GM12891 (cell line): ENCODE measurements at places on chromosomes 5 and 9.

DNA sequence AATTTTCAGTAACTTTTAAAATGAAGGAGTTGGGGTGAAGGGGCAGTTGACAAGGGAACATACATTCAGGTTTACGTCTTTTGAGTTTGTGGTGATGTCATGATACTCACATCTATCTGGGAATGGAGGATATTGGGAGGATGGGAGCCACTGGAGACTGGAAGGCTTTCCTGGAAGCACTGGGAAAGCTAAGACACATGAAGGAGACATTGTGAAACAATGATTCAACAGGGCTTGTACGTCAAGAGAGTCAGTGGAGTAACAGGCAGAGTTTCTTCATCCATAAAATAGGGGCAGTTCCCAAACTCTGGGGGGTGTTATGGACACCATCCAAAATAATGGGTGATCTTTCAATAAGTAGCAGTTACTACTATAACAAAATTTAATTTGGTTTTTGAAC, 572.8 kb downstream of the CCDC171 start:
- no peak for DNase-seq

GRCh38 chr9:124929464-124929863, 11.4 kb downstream of the GOLGA1 start:
- DNase-seq: no peak

GRCh38 chr5:2610986-2611385, 140.5 kb downstream of the IRX2 start:
- DNase-seq: no peak

GRCh38 chr5:142674531-142675469, 11.1 kb downstream of the FGF1 start:
- DNase-seq: no peak

GRCh38 chr5:177478711-177479646, 5.5 kb upstream of the DBN1 start:
- DNase-seq: no peak

GRCh38 chr9:19785230-19785629, 3.6 kb downstream of the SLC24A2 start:
- no peak for DNase-seq

DNA sequence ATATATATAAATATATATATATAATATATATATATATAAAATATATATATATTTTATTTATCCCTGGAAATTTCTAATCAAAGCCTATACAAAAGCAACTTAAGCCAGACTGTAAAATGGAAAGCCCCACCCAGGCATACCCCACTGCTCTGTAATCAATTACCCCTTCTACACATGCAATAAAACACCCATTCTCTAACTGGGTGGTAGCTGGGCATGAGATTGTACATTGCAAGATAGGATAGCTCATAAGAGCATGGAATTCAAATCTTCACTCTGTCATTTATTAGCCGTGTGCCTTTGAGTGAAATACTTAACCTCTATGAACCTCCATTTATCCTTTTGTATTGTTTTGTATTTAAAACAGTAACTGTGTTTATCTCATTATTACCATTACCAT, 405.3 kb upstream of the SLC30A5 start:
- DNase-seq: no peak

DNA sequence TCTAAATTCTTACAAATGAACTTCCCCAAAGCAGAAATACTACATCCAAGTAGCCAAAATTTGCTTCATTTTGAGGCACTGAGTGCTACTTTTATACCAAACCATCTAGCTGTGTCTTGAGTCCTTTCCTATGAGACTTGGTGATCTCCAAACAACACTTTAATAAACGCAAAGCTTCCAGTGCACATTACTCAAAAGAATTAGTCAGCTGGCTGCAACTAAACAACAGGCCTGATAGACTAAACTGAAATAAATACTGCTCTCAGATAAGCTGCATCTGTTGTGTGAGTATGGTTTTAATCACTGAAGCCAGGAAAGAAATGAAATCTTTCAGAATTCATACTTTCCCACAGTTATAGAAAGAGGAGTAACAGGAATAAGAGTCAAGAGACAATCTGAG, 80.3 kb downstream of the VCAN start:
- no peak for DNase-seq

DNA sequence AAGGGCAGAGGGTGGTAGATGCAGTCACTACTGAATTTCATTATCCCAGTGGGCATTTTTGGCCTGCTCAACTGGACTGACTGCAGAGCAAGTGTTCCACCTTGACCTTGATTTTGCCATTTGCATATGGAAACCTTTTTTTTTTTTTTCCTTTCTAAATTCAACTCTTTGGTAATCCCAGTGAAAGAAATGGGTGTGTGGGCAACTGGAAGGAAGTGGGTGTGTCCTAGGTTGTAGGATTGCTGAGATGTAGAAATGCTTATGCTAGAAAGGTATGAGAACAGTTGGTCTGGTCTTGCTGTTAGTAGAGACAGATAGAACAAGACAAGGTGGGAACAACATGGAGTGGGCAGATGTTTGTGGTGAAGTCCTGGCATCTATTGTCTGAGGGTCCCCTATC, 7.8 kb upstream of the IL12B start:
- DNase-seq: no peak

DNA sequence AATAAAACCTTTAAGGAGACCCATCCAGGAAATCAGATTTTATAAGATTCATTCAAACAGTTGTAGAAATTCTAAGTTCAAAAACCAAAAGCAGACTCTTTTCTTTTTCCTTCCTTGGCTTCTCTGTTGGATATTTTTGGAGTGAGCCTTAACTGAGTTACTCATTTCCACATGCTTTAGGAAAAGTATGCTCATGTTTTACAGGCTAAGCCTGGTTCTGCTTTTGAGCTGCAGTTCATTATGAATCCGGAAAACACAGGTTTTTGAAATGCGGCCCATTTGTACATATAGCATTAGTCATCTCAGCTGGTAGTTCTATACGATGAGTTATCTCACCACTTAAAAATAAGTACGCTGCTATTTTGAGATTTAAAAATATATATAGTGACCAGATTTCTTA, 156.6 kb upstream of the DMRT1 start:
- no peak for DNase-seq

DNA sequence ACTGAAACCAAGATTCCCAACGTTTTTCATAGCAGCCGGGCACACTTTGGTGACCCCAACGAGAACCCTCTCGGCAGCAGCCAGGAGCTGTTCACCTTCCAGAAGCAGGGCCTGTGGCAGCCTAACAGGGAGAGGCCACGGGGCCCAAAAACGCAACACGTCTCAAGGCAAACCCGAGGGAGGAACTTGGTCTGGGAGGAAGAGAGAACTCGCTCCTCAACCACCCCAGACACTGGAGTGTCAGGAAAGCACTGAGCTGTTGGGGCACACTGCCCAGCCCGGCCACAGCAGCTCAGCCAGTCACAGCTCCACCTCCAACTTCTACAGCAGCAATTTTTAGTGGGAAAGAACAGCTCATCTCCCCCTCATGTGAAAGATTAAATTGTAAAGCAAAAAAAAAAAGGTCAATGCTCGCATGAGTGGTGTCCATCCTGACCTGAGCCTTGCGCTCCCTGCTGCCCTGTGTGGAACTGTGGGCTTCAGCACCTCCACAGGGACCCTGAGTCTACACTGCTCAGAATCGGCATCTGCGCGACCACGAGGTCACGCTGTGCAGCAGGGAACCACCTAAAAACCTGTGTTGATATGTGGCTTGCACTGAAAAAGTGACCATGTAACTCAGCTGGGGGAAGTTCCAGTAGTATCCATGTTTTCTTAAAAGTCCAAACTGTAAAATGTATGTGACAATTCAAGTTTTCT, 55.0 kb downstream of the IPPK start:
- DNase-seq: no peak

- DNase-seq: no peak
Observed at GRCh38 chr5:123545506-123545905, 33.5 kb downstream of the CSNK1G3 start.

GRCh38 chr5:176912115-176912514, 13.0 kb upstream of the HK3 start:
- no peak for DNase-seq

DNA sequence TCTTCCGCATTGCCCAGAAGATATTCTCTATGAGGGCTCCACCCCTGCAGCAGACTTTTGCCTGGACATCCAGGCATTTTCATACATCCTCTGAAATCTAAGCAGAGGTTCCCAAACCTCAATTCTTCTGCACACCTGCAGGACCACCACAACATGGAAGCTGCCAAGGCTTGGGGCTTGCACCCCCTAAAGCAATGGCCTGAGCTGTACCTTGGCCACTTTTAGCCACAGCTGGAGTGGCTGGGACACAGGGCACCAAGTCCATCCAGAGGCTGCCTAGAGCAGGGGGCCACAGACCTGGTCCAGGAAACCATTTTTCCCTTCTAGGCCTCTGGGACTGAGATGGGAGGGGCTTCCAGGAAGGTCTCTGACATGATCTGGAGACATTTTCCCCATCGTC, 60.7 kb downstream of the ADAMTSL1 start:
- DNase-seq: no peak

DNA sequence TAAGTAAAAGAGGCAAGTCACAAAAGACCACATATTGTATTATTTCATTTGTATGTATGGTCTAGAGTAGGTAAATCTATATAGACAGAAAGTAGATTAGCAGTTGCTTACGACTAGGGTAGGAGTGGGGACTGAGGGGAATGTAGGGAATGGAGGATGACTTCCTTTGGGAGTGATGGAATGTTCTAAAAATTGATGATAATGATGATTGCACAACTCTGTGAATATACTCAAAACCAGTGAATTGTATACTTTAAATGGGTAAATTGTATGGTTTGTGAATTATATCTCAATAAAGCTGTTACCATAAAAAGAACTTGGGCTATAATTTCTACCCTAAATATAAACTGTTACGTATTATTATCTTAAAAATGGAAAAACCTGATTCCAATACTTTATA, 35.0 kb downstream of the ADAMTS6 start:
- DNase-seq: no peak

- no peak for DNase-seq
Observed at GRCh38 chr9:126230692-126231091, 95.9 kb upstream of the MVB12B start.

DNA sequence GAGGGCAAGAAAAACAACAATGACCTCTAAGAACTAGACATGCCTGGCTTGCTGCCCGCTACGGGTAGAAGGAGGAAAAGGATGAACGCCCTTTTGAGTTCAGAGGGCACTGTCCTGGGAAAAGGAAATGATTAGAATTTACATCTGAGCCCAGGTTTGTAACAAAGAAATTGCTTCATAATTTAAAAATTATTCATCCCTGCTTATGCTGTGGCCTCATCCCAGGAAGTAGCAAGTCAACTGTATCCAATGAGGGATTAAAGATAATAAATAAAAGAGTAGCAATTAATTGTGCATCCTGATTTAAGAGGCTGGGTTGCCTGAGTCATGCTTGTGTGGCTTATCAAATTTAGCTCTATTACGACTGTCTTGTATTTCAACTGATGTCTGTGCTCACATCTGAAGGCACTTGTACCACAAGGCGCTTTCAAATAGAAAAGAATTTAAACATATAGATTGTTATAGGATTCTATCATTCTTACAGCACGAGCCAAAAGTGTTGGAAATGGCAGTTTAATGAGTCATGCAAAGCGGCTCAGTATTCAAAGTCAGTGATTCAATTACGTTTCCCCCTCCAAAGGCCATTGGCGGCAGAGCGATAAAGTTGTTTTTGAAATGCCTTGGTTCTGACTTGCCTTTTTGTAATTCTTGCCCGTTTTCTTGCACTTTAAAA, 40.0 kb upstream of the DMRT1 start:
- DNase-seq: no peak

GRCh38 chr9:107173422-107174180, 109.5 kb upstream of the RAD23B start:
- no peak for DNase-seq

- no peak for DNase-seq
Observed at GRCh38 chr5:139734539-139734916, 61.1 kb upstream of the PSD2 start.

- DNase-seq: no peak
Observed at GRCh38 chr5:143536364-143536763, 132.9 kb upstream of the NR3C1 start.

DNA sequence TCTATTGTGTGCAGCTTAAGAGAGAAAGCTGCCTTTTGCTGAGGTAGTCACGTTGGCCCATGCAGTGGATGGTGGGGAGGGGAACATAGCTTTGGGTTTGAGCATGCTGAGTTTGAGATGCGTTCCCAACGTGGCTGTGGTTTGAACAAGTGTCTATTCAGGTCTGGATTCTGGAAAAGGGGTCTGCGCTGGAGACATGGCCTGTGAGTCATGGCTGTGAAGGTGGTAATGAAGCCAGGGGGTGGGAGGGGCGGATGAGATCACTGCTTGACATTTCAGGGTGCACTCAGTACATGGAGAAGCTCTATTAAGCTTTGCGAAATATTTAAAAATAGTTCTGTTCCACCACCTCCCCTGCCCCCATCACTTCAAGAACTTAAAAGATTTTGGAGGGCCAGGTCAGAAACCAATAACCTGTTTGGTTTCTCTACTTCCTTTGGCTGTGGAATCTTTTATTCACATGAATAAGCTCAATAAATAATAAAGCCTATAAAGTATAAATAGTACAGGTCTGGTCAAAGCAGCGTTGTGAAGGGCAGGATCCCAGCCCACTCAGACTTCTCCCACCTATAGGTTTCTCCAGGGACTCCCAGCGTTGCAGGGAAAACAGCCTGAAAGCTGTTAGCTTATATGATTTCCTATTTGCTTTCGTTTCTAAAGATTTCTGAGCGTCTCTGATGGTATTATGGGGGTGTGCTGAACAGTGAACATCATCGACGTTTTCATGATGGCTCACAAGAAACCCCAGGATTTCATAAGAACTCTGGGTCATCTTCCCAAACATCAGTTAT, 189.9 kb downstream of the NSG2 start:
- DNase-seq: no peak

DNA sequence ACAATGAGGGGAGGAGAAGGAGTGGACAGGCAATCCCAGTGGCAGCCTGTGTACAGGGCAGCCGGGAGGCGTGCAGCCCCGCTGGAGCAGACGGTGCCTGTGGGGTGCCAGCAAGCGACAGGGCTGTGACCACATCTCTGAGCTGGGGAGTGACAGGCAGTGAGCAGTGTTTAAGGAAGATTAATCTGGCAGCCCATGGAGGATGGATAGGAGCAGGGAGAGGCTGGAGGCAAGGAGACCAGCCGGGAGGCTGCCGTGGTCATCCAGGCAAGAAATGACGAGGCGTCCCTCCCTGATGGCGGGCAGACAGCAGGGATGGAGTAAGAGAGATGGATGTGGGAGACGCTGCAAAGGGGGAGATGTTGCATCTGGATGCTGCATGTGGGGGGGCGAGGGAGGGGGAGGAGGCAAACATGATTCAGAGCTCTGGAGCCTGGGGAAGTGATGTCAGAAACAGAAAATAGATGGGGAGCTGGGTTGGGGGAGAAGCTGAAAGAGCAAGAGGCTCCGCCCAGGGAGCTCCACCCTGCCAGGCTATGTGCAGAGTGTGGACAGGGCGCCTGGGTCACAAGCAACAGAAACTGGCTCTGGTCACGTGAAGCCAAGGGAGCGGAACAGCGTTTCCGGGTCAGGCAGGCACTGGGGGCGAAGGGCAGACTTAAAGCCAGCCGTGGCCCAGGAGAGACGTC, 12.6 kb downstream of the UNC5A start:
- no peak for DNase-seq

DNA sequence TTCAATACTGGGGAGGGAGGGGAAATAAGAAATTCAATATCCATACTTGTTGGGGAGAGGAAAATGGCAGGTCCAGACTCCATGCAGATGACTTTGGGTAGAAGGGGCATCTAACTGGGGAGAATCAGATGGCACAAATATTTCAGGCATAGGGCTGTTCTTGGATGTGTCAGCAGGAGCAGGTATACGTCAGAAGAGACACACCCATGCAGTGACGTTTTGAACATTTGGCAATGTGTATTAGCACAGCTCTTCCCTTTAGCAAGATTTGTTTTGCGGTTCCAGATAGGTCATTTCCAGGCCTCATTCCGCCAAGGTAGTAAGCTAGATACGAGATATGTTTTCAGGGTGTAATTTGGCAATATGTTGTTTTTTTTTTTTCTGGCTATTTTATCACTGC, 187.2 kb upstream of the CDH10 start:
- DNase-seq: no peak
